ENCODE measurements at places on chromosomes 7 and 10.

GRCh38 chr7:64874114-64874513 lies 29.0 kb upstream of the ZNF273 start:
- no peak for DNase-seq

GRCh38 chr10:30662814-30663213 lies 33.3 kb upstream of the LYZL2 start:
- no peak for DNase-seq

DNA sequence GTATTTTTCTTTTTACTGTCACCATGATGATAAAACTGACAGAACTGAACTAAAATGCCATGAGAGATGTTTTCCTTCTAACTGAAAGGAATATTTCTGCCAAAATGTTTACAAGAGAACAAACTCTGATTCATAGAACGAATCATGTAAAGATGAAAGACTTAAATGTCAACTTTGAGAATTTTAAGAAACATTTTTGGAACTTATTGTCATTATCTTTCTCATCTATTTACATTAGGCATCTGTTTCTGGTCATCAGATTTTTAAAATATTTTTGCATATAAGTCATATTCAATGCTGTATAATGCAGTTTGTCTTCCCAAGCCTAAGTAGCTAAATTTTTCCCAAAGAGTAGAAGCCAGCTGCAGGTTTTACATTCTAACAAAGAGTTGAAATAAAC lies 358.5 kb downstream of the TFEC start:
- no peak for DNase-seq

- peak; percentile 1 for DNase-seq
Observed at GRCh38 chr10:47370878-47371277, 13.2 kb downstream of the ZNF488 start.

- peak; percentile 80 for DNase-seq
Observed at GRCh38 chr7:2037301-2037807, 195.4 kb downstream of the MAD1L1 start.

DNA sequence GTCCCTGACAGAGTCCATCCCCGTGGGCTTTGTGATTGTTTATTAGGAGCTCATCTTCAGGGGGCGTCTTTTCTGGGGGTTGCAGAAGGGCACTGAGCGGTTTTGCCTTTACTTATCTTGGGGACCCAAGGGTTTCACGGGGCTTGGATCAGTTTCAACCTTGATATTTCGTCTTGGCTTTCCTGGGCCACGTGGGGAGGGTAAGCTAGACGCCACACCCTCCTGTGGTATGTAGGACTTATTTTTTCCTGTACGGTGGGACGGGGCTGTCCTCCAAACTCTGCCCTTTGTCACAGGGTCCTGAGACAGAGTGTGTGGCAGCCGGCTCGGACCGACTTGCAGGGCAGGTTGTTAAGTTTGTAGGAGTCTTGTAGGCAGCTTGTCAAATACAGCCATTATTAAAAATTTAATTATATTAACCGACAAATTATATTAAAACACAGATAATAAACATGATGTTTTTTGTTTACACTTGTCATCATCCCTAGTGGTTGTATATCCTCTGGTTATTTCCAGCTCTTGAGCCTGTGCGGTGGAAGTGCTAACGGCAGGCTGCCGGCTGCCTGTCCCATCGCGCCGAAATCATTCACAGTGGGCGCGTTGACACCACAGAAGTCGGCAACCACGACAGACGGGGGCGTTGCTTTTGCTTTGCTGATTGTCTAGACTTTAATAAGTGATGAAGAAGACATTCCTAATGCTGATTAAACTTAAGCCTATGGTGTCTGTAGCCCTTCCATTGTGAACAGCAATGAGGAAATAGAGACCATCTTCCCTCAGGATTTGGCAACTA lies 193.2 kb downstream of the DNAJB6 start:
- DNase-seq = no peak

- DNase-seq = no peak
Observed at GRCh38 chr10:89215511-89215910, 8.4 kb upstream of the CH25H start.

DNA sequence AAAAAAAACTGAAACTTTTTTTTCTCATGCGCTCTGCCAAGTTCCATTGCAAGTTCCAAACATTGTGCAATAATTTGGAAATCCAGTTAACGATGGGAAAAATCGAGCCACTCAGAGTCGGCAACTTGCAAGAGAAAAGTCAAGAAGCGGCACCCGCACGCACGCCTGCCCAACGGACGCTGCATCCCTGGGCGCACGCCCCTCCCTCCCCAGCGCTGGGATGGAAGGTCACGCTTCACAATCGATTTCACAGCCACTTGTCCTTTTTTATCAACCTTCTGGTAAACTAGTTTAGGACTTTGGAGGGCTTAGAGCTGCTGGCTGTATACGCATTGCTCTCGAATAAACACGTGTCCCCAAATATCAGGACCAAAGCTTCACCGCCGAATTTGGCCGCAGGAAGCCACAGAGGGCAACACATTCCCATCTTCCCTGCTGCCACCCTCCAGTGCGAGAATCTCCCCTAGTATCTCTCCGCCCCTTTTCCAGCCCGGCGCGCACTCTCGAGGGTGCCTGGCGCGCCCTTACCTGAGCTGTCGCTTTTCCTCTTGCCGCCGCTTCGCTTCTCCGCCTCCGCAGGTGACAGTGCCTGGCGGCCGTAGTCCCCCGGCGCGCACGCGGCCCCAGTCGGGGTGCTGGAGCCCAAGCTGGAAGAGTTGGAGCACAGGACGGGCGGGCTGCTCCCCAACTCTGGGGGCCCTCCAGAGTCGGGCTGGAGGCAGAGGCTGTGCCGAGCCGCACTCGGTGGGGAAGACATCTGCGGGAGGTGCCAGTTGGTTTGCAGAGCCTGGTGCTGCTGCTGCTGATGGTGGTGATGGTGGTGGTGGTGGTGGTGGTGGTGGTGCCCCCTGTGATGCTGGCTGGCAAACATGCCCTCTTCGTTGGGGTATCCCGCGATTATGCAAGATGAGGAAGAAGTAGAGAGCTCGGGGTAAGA lies 857 bp downstream of the MEOX2 start:
- peak; percentile 70 for DNase-seq

DNA sequence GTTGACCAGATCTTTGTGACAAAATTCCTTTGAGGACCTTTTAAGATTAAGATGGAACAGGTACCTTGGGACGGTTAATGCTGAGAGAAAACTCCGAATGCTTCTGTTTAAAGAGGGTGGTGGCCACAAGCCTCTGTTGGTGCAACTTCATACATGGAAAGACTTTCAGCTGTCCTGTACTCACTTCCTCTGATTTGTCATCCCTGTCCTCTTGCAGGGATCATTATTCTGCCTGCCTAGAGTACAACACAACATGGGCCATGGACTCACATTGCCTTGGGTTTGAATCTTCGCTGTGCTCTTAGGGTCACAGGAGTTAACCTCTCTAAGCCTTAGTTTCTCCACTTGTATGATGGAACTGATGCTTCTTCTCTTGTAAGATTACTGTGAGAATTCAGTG lies 75.1 kb downstream of the ENTPD1 start:
- no peak for DNase-seq

- no peak for DNase-seq
Observed at GRCh38 chr7:83153419-83153818, 9.3 kb downstream of the PCLO start.

GRCh38 chr7:159022238-159022993 lies 122.3 kb downstream of the VIPR2 start:
- DNase-seq = no peak

GRCh38 chr10:104262055-104262454 lies 6.9 kb upstream of the GSTO2 start:
- no peak for DNase-seq

- no peak for DNase-seq
Observed at GRCh38 chr7:155637155-155637554, 7.3 kb upstream of the RBM33 start.

GRCh38 chr7:20327055-20327454 lies 3.6 kb upstream of the ITGB8 start:
- DNase-seq = no peak

DNA sequence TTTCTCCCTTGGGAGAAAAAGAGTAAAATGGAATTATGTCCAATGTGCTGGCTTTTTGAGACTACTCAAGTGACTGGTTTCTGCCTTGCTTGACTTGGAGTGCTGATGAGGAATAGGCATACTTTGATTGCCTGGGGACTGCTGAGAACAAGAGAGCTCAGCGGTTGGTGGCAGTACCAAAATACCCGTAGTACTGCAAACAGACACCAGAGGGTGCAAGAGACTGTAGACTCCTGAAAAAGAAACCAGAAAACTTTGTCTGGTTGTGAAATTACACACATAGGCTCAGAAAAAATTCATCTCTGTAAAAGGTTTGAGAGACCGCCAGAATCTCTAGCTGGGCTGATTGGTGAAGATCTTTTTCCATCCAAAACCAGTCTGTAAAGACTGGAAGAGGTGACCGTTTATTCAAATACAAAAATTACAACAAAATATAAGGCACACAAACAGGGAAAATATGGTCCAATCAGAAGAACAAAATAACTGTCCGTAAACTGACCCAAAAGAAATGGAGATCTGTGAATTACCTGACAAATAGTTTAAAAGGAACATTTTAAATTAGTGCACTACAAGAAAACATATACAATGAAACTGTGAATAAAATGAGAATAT lies 18.5 kb downstream of the BICC1 start:
- DNase-seq = peak; percentile 37

DNA sequence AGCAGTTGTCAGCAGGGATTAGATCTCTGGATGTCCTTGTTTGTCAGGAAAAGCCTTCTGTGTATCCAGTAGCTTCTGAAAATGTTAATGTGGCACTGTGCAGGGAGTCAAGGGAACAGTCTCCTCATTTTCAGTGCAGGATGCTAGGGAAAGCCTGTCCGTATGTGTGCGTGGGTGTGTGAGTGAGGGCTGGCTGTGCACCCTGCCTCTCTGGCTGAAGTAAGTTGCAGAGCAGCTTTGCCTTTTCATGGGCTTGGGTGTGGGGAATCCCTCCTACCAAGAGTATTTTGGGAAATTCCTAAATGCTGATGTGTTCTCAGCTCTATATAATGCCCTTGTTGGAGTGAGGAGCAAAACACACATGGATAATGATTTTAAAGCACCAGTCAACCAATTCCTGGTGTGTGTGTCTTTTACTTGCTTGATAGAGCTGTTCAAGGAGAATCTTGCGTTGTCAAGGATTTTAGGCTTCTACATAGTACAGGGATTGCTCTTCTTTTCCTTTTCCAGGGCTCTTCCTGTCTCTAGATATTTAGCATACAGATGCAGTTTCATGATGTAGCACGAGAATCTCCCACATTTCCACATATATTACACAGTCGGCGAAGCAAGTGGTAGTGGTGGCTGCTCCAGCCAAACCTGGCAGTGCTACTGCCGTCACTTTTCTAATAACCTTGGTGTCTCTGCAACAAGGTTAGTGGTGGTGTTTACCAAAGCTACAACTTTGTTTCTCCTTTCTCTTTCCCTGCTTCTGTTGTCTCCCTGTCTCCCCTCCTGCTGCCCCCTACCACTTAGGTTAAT lies 92.8 kb downstream of the MCU start:
- DNase-seq = peak; percentile 83

DNA sequence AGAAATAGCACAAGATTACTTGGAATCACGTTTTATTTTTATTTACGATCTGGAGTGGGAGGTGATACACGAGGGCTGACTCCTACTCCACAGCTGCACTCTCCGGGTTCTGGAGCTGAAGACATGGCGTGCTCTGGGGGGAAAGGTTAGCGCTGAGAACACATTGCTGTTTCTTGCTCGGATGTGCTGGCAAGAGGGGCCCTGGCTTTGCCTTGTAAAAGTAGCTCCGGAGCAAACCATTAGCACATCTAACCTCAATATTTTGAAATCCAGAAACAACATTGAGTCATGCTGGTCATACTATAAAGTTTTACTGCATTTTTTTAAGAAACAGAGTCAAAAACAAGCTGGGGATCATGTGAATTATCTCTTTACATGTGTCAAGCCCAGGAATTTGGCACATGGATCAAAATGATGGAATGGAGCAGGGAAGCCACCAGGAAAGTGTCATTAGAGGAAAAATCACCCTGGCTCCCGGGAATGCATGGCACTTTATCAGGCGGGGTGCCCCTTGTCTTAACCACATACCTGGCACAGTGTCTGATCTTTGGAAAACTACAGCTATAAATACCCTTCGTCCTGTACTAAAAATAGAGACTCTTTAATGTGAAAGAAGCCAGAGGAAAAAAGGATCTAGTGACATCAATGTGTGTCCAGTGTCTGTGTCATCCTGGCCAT lies 31.6 kb upstream of the LYZL1 start:
- DNase-seq = peak; percentile 81

- DNase-seq = peak; percentile 63
Observed at GRCh38 chr7:110105307-110105706, 985.6 kb upstream of the LRRN3 start.

GRCh38 chr10:104437226-104437625 lies 83.6 kb downstream of the CFAP58 start:
- DNase-seq = no peak

- no peak for DNase-seq
Observed at GRCh38 chr7:130297628-130298543, 4.9 kb downstream of the CPA4 start.

DNA sequence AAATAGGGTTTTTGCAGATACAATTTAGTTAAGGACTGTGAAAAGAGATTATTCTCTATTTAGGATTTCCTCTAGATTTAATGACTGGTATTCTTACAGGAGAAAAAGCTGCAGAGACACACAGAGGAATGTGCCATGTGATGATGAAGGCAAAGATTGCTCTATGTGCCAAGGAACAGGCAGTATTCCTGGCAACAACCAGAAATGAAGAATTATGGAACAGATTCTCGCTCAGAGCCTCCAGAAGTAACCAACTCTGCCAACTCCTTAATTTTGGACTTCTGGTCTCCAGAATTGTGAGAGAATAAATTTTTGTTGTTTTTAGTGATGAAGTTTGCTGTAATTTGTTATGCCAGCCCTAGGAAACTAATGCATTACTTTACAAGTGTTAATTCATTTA lies 307.6 kb upstream of the SEMA3A start:
- DNase-seq = no peak
